ENCODE measurements at places on chromosomes 1 and 21. TPM values are rescaled to one million over a fixed set of nuclear protein-coding genes. Genes with fewer than 3 reads are reported as not detected.

DNA sequence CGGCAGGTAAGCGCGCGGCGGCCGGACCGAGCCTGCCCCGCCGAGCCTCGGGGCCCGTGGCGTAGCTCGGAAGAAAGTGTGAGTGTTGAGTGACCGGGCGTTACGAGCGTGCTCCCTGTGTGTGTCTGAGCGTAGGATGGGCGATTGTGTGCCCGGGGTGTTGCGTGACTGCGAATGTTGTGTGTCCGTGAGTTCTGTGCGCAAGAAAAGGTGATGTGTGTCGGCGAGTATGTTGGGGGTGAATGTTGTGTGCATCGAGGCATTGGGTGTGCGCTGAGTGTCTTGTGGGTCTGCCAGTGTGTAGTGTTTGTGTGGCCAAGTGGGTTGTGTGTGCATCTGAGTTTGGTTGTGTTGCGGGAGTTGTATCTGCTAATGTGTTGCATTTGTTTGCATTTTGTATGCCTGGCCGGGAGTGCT lies 398 bp downstream of the PTPRU start:
- DNase-seq = no peak

DNA sequence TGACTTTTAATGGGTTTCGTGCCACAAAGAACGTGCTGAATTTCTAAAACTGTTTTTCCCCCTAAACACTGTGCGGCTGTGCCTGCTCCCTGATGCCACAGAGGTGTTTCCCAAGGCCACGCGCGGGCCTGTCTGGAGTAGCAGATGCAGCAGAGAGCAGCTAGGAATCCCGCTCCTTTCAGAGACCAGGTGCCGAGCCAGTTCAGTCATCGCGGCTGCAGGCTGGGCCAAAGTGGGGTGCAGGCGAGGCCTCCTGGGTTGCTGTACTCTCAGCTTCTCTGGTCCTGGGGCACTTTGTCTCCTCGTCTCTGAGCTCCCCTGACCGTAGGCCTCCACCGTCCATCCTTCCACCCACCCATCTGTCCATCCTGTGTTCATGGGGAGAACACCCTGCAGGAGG lies 17.4 kb upstream of the DIP2A start:
- DNase-seq = no peak

Gene KCNQ4
- 2.2 TPM for polyA plus RNA-seq

GRCh38 chr1:59605761-59606160 lies 209.0 kb upstream of the HOOK1 start:
- no peak for DNase-seq

Gene OLFML3
- polyA plus RNA-seq = 72.1 TPM

Gene GFI1
- polyA plus RNA-seq = 0.08 TPM

DNA sequence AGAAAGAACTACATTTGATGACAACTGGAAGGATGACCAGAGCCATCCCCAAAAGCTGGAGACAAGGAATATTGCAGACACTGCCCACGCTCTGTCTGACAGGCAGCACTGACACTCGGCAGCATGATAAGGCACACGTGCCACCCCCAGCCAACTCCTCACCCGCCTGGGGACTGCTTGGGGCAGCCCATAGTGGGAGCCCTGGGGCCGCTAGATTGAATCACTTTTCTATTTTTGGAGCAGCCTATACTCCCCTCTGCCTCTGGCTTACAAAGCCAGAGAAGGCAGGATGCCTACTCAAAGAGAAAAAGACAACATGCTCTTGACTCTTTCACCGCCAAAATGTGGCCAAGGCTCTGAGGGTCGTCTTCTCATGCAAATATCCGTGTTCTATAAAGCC lies 1.3 kb downstream of the SMG5 start:
- no peak for DNase-seq

DNA sequence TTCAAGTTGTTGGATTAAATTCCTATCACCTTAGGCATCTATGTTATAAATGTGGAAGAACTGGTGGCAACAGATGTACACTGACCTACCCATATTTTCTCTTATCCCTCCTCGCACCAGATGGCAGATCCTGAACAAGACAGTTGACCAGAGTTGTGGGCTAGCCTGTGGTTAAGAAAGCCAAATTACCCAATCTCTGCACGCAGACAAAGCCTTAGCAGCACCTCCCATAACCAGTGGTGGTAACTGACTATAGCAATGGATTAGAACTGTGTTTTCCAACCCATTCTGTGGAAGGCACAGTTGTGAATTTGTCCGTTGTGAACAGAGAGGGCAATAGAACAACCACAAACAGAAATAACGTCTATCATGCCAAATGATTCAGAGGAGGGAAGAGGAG lies 20.6 kb downstream of the ABCB10 start:
- DNase-seq = no peak

DNA sequence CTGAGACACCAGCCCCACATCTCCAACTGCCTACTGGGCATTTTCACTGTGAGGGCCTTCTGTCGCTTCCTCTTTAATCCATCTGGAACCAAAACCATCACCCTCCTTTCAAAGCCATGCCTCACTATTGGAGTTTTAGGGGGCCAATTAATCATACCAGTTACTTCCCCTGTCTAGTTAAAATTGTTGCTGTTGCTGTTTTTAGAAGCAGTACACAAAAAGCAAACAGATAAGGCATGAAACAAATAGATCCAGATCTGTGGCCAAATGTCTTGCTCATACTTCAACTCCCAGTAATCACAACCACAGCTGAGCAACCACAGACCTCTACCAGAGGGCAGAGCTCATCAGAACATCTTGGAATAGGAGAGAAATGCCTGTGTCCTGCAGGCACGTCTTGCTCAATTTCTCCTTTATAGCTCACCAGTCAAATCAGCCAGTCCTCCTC lies 133.8 kb upstream of the C1orf105 start:
- DNase-seq = no peak

DNA sequence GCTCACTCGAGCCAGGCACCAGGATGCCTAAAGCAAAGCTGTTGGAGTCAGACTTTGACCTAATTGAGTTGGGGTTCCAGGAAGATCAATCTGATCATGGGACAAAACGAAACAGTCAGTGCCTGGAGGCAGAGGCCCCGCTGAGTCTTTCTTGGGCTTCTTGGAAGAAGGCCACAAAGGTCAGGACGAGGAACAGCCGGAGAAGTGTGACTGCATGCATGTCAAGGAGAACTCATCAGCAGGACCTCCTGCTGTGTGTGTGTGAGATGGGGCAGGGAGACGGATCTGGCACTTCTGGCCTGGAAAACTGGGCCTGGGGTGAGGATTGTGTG lies 190.8 kb downstream of the CAMTA1 start:
- DNase-seq = no peak

Gene CR1L
- 0.39 TPM for polyA plus RNA-seq

- DNase-seq = no peak
Measured at GRCh38 chr1:240527086-240527485, 84.9 kb downstream of the GREM2 start.

GRCh38 chr1:85440612-85441011 lies 24.3 kb downstream of the DDAH1 start:
- no peak for DNase-seq

- no peak for DNase-seq
Measured at GRCh38 chr1:16396591-16396990, 29.5 kb downstream of the SZRD1 start.

DNA sequence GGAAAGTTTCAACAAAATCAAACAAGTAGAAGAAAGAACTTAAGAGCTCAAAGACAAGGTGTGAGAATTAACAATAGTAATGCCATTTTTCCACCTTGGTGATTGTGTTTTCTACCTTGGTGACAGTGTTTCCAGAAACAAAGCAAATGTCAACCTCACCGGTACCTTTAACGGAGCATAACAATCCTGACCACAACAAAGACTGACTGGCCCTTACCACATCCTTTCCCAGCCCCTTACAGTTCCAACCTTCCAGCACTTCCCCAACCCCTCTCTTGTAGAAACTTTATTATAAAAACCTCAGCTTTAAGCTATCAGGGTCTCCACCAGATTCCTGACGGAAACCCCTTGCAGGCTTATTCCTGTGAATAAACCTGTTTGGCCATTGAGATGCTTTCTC lies 16.7 kb downstream of the STYXL2 start:
- DNase-seq = no peak

- no peak for DNase-seq
Measured at GRCh38 chr1:162366671-162367070, 10.0 kb downstream of the SPATA46 start.

Gene PTP4A2
- polyA plus RNA-seq = 39.1 TPM

Gene CDC7
- polyA plus RNA-seq = 7.7 TPM

- no peak for DNase-seq
Measured at GRCh38 chr21:44916965-44917364, 3.7 kb downstream of the ITGB2 start.

All from H1 (cell line).